Activated CD4-positive, alpha-beta T cell treated with anti-CD3 and anti-CD28 coated beads, Interleukin-2, Interleukin-6, amounts not matched to agents 100 ng/mL and 50 ng/mL, durations not matched to agents 16 hours and 8 hours (primary cell): ENCODE measurements at places on chromosomes 12 and 14.
A peak's percentile ranks its signal among the peaks of the same experiment; 100 is the strongest.

- no peak for DNase-seq
These were observed 30.3 kb downstream of the SCN8A start for GRCh38 chr12:51621156-51621922.

DNA sequence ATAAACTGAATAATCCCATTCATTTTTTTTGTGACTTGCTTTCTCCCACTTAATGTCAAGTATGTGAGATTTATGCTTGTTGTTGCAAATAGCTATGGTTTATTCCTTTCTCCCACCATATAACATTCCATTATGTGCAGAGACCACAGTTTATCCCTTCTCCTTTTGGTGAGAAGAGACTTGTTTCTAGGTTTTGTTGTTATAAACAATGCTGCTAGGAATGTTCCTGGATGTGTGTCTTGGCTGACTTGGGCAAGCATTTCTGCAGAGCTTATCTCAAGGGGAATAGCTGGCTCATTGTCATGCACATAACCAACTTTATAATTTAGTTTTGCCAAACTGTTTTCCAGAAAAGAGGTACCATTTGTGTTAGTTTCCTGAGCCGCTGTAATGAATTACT lies 47.6 kb upstream of the PPP1CC start:
- no peak for DNase-seq

GRCh38 chr12:6871052-6871957 lies 1.8 kb downstream of the SPSB2 start:
- peak; percentile 65 for DNase-seq

DNA sequence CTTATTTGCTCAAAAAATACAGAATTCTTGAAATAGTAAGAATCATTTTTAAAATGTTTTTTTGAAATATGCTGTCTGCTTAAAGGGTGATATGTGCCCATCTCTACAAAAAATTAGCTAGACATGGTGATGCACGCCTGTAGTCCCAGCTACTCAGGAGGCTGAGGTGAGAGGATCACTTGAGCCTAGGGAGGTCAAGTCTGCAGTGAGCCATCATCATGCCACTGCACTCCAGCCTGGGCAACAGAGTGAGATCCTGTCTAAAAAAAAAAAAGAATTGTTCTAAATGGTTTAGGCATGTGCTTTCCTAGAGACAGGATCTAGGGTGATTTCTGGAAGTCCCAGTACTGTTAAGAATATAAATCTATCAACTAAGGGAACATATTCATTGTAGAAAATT lies 75.6 kb upstream of the HECTD1 start:
- no peak for DNase-seq

DNA sequence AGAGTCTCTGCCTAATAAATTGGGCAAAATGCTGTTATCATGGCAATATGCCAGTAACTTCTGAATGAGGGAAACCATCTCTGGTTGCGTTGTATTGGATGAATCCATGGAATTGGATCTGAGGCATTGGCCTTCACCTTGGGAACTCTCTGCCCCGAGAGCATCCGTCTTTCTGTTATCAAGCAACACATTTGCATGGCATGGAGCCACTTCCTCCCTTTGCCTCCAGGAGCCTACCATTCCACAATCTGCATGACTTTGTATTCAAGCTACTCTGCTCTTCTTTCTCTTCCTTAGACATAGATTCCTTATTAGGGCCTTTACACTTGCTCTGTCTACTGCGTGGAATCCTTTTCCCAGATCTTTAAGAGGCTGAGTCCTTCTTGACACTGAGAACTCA lies 57.2 kb downstream of the RIC8B start:
- no peak for DNase-seq
